Muscle of leg (tissue), 16 donors: ENCODE measurements at places on chromosomes 2 and 18.
A peak's percentile ranks its signal among the peaks of the same experiment; 100 is the strongest.

DNA sequence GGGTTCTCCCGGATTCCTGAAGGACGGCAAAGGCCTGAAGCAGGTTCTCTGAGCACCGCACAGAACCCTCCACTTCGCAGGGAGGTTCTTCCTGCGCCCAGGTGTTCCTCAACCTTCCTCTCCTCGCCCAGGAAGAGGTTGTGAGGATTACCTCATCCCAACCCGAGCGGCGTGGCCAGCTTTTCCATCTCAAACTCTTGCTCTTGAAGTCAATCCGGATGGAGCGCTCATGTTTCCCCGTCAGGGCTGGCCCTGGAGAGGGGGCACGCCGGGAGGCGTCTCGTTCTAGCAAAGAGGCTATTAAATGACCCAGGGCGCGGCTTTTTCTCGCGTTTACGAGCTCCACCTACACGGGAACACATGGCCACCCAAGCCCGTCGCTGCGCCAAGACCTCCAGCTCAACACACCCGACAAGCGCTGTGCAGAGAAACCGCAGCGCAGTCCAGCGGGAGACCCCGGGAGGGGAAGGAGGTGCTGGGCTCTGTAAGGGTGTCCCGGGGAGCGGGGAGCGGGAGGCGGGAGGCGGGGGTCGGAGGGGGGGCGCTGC, 540 bp upstream of the RAB10 start:
- DNase-seq = no peak

DNA sequence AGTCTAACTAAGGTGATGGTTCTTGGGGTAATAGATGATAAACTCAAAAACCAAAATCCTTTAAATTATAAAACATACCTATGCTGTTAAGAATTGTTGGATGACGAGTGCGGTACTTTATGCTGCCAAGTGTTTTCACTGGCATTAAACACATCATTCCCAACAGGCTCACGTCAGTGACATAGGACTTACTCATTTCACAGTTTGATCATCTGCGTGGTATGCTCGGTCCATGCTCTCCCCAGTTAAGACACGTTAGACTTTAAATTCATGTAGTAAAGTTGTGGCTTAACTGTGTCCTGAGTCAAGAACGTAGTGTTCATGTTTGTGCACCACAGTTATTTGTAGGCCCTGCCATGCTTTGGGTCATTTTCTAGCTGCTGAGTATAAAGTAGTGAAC, 125.6 kb upstream of the MYT1L start:
- no peak for DNase-seq

DNA sequence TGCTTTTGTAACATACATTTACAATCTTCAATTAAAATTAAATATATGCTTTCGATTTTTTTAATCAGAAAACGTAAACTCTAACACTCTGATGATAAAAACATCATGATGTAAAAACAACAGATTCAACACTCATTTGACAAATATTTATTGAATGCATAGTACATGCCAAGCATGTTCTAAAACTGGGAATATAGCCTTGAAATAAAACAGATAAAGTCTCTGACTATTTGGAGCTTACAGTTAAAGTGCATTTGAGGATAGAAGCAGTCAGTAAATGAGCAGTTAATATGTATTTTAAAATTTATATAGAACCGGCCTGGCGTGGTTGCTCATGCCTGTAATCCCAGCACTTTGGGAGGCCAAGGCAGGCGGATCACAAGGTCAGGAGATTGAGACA, 47.8 kb downstream of the TMX3 start:
- DNase-seq = peak; percentile 71

DNA sequence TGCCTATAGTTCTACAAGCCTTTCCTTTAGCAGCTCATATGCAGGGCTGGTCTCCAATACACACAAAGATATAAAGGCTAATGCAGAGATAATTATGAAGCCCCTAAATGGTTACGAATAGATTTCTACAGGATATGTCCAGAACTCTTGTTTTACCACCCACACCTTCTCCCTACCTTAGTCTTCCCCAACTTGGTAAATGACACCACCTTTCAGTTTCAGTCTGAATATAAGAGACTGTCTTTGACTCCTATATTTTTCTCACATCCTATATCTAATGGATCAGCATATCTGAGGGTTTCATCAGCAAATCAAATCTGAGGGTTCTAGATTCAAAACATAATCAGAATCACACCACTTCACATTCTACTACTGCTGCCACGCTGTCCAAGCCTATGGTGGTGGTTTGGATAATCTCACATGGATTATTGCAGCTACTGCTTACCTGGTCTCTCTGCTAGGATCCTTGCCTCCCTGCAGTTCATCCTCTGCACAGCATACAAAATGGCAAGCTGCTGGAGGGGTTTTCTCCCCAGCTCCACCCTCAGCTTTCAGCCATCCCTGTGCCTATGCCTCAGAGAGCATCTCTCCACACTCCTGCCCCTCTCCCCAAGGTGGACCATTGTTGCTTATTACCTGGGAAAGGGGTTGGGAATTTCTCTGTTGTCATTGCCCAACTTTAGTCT, 178.0 kb upstream of the SPOPL start:
- DNase-seq = no peak

GRCh38 chr2:173669271-173669853, 295.8 kb downstream of the SP3 start:
- DNase-seq = no peak
